ENCODE measurements at places on chromosomes 5 and 9.

DNA sequence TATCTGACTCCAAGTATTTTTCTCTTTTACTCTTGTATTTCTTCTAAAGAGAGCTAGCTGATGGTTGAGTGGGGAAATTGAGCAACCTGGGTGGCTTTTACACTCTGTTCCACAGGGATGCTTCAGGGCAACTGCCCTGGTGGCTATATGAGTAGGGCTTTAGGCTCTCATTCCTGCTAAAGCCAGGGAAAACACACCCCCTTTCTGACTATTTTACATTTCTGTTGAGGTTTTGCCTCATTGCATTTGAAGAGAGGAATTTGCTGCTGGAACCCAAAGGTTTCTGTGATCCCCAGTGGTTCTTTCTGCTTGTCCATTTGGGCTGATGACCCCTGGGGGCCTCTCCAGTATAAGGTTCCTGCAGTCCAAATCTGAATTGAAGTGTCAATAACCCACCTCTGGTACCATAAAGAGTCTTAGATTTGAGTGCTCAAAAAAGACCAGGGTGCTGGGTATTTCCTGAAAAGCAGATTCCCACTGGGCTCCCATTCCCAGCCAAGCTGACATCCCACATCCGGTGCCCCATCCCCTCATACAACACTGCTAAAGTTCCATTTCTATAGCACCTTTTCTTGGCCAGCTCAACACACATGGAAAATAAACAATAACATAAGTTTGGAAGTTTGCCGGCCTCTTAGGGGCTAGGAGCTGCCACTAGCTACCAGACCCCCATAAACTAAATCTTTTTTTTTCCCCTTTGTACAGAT lies 59.5 kb downstream of the PAPPA start:
- no peak overlapping the region for H3K4me3 ChIP-seq
- no peaks in the 10 kb centered on the region for H3K27me3 ChIP-seq
- no peaks in the 10 kb centered on the region for H3K36me3 ChIP-seq
- no peak overlapping the region for H3K27ac ChIP-seq
- H3K4me1 ChIP-seq: no peaks in the 10 kb centered on the region
- DNase-seq: no peak

DNA sequence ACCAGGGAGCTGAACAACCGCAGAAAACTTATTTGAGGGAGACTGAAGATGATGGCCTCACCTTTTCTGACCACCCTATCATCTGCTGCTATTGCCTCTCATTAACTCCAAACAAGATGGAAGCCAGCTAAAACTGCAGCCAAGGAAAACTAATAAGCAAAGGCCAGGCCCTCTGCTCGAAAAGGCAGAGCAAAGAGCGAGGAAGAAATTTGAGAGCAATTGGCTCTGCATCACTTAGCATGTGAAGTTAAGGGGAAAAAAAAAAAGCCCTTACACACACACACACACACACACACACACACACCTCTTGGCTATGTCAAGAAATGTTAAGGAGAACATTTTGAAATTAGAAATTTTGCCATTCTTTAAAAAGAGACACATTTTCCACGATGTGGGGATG lies 228.1 kb upstream of the CYLC2 start:
- no peak overlapping the region for H3K4me3 ChIP-seq
- H3K27ac ChIP-seq: no peak overlapping the region
- no peak for DNase-seq
- no peaks in the 10 kb centered on the region for H3K4me1 ChIP-seq
- no peaks in the 10 kb centered on the region for H3K27me3 ChIP-seq

- H3K27ac ChIP-seq: no peak overlapping the region
- H3K27me3 ChIP-seq: no peaks in the 10 kb centered on the region
- no peaks in the 10 kb centered on the region for H3K4me1 ChIP-seq
- DNase-seq: no peak
Measured at GRCh38 chr5:32138839-32139493, 35.2 kb downstream of the GOLPH3 start.

DNA sequence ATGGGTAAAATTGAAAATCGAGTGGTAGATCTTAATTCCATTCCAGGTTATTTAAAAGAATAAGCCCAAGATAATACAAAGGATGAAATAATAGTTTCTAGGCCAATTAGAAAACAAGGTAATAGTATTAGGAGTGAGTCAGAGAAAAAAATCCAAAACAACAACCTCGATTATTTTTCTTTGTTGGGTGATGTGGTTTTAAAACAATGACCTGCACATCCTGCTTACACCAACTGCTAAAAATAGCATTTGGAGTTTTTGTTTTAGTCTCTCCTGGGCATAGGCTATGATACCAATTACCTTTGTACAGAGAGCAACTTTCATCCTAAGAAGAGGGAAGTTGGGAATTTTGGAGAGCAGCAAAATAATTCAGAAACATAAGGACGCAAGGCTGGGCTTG lies 101.7 kb upstream of the MYO10 start:
- H3K27me3 ChIP-seq: no peaks in the 10 kb centered on the region
- H3K36me3 ChIP-seq: no peaks in the 10 kb centered on the region
- no peaks in the 10 kb centered on the region for H3K4me1 ChIP-seq
- H3K4me3 ChIP-seq: no peak overlapping the region

DNA sequence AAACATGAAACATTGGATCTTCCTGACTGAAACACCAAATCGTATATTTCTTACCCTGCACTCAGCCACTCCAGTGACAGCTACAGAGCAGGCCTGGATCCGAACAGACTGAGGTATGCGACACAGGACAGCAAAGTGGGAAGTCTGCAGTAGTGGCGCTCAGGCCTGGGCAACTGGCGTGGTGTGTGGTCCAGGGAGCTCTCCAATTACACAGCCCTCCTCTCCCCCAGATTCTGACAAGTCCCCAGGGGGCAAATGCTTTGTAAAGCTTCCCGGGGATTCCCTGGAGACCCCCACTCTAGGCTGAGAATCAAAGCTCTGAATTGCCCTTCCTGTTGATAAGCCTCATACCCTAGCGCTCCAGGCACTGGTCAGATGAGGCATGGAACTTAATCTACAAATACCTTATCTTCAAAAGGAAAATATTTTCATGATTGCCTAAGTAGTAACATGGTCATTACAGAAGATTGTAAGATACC lies 104.8 kb upstream of the ERCC6L2 start:
- no peaks in the 10 kb centered on the region for H3K4me1 ChIP-seq
- no peak overlapping the region for H3K4me3 ChIP-seq
- no peaks in the 10 kb centered on the region for H3K36me3 ChIP-seq
- peaks cover 35% of the 10 kb centered on the region for H3K27me3 ChIP-seq
- H3K27ac ChIP-seq: no peak overlapping the region
- no peak for DNase-seq

GRCh38 chr5:171926311-171926710 lies 80.1 kb downstream of the FBXW11 start:
- H3K4me3 ChIP-seq: peak overlapping the region; percentile 50
- peaks cover 6% of the 10 kb centered on the region for H3K36me3 ChIP-seq
- H3K4me1 ChIP-seq: peaks cover 63% of the 10 kb centered on the region

DNA sequence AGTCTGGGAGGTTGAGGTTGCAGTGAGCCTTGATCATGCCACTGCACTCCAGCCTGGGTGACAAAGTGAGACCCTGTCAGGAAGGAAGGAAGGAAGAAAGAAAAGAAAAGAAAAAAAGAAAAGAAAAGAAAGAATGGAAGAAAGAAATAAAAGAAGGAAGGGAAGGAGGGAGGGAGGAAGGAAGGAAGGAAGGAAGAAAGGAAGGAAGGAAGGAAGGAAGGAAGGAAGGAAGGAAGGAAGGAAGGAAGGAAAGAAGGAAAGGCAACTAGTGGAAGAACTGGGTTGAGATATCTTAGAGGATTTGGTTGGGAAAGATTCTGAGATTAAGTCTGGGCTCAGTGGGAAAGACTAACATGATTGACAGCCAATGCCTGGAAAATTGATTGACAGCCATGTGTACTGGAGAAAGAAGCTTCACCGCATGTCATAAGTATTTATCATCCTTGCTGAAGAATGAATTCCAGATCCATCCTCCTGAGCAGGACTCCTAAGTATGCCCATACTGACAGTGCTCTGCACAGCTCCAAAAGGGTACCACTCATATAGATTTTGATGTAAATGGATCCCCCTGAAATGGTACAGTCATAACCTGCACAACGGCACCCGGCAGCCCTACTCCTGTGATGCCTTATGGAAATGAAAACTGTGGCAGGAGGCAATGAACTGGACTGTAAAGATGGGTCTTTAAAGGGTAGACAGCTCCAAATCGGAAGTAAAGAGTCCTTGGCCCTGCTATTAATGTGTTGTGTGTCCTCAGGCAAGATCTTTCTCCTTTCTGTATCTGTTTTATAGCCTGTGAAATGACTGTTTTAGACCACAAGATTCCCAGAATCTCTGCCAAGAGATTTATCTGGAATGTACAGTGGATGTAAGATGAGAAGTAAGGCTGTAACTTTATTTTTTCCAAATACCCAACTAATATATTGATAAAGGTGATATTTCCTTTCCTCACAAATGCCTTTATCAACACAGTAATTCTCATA lies 16.9 kb upstream of the ADRA1B start:
- H3K4me3 ChIP-seq: no peak overlapping the region
- H3K4me1 ChIP-seq: no peaks in the 10 kb centered on the region
- H3K27ac ChIP-seq: no peak overlapping the region
- no peak for DNase-seq
- H3K36me3 ChIP-seq: no peaks in the 10 kb centered on the region
- peaks cover 36% of the 10 kb centered on the region for H3K27me3 ChIP-seq
